Uterus (tissue), 4 donors: ENCODE measurements at places on chromosomes 7 and 10. TPM values are rescaled to one million over a fixed set of nuclear protein-coding genes. Genes with fewer than 3 reads are reported as not detected.
A peak's percentile ranks its signal among the peaks of the same experiment; 100 is the strongest.

GHRHR gene
- total RNA-seq = not detected

C7orf57 gene
- 0.76 TPM for total RNA-seq

MMP21 gene
- not detected for total RNA-seq

OR6V1 gene
- not detected for total RNA-seq

GRCh38 chr10:78476844-78477243 lies 443.2 kb downstream of the RPS24 start:
- H3K27ac ChIP-seq = peak overlapping the region; percentile 35
- no peaks in the 10 kb centered on the region for H3K27me3 ChIP-seq
- H3K4me1 ChIP-seq = no peaks in the 10 kb centered on the region

DNA sequence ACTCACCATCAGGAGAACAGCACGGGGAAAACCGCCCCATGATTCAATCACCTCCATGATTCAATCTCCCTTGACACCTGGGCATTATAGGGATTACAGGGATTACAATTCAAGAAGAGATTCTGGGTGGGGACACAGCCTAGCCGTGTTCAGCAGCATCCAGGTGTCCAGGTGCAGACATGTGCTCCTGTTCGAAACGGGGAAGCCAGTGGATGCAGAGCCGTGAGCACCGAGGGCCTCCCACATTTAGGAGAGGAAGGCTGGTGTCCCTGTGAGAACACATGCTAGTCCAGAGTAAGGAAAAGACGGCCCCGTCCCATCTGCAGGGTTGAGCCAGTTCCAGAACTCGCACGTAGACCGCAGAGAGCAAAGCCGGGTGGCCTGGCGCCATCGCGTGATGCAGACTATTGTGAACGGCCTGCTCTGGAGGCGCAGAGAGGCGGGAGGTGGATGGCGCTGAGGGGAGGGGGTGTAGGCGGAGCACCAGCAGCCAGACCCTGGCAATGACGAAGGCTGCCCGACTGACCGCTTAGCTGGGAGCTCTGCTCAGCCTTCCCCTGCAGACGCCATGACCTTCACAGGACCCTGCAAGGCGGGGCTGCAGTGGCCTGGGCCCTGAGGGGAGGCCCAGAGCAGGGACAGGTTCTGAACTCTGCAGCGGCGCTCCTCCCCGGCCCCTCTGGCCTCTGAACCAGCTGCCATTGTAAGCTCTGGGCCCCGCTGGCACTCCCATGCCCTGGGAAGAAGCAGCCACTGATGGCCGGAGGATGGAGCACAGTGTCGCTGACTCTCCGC lies 141.6 kb upstream of the TCERG1L start:
- DNase-seq = no peak
- H3K36me3 ChIP-seq = no peaks in the 10 kb centered on the region
- H3K27me3 ChIP-seq = no peaks in the 10 kb centered on the region
- H3K4me1 ChIP-seq = no peaks in the 10 kb centered on the region
- no peak overlapping the region for H3K27ac ChIP-seq
- H3K4me3 ChIP-seq = no peak overlapping the region

GRCh38 chr10:103679096-103679790 lies 176.1 kb downstream of the SH3PXD2A start:
- H3K27me3 ChIP-seq = no peaks in the 10 kb centered on the region
- H3K27ac ChIP-seq = peak overlapping the region; percentile 89
- no peak for DNase-seq
- no peaks in the 10 kb centered on the region for H3K36me3 ChIP-seq

- H3K4me3 ChIP-seq = no peak overlapping the region
- no peaks in the 10 kb centered on the region for H3K4me1 ChIP-seq
- no peak for DNase-seq
- H3K27me3 ChIP-seq = no peaks in the 10 kb centered on the region
Observed at GRCh38 chr10:128530301-128530700, 404.1 kb upstream of the MKI67 start.

- H3K36me3 ChIP-seq = no peaks in the 10 kb centered on the region
- no peak for DNase-seq
- H3K27ac ChIP-seq = no peak overlapping the region
Observed at GRCh38 chr10:121800146-121800545, 127.7 kb downstream of the ATE1 start.

DNA sequence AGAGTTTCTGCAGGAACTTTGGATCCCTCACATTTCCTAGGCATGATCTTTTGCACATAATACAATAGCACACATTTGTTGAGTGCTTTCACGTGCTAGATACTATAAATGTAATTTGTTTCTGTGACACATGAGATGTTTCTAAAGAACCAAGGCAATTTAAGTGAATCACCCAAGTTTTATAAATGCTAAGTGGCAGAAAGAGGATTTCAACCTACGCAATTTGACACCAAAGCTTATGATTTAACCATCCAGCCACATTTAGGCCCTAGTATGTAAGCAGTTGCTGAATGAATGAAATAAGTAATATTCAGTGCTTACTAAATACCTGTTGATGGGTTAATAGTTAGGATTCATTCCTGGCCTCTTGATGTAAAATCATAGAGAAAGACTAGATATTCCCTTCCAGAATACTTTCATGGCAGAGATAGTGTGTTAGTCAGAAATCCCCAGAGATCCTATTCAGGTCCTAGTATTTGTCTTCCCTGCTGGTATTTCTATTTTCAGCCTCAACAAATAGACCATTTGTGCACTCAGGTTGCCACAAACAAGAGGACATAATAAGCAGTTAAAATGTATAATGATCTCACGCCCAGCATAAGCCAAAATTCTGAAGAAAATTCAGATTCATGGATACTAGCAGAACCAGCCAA lies 572.6 kb downstream of the IPMK start:
- no peak overlapping the region for H3K27ac ChIP-seq
- DNase-seq = no peak
- no peaks in the 10 kb centered on the region for H3K36me3 ChIP-seq
- H3K4me3 ChIP-seq = no peak overlapping the region
- no peaks in the 10 kb centered on the region for H3K27me3 ChIP-seq
